Activated effector memory CD4-positive, alpha-beta T cell treated with Interleukin-2 at 50 U/mL for 16 hours (primary cell): ENCODE measurements at places on chromosomes 5 and 9.

DNA sequence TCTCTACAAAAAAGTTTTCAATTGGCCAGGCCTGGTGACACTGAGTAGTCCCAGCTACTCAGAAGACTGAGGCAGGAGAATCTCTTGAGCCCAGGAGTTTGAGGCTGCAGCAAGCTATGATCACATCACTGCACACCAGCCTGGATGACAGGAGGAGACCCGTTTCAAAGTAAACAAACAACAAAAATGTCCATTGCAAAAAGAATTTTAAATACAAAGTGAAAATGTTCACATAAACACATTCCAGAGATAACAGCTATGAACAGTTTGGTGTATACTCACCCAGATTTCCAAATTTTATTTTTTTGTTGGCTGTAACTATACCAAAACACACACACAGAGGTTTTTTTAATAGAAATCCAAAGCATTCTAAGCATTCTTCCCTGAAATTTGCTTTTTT is 39.8 kb downstream of the ADRA1B start:
- no peak for DNase-seq

DNA sequence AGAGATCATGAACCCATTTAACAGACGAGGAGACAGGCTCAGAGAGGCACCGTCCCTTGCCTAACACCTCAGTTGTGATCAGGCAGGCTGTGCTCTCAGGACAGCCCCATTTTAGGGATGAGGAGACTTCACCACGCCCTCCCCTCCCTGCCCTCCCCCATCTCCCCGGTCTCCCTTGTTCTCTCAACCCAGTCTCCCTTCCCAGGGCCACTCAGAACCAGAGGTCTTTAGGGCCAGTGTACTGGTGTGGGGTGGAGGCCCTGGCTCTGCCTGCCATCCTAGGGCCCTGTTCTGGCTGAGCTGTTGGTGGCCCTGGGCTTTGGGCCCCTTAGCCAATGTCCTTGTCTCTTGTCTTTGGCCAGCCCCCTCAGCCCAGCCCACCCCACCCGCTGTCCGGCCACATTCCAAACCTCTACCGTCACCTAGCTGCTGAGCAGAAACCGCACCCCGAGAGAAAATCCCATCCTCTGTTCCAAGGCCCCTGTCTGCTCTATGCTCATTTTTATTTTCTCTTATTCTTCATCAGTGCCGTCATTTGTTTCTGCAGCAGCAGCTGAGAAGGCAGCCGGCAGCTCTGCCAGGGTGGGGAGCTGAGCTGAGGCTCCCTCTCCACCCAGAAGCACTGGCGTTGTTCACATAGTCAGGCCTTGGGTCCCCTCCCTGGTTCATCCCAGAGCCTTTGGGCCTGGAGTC is 33.9 kb downstream of the OLFML2A start:
- no peak for DNase-seq

DNA sequence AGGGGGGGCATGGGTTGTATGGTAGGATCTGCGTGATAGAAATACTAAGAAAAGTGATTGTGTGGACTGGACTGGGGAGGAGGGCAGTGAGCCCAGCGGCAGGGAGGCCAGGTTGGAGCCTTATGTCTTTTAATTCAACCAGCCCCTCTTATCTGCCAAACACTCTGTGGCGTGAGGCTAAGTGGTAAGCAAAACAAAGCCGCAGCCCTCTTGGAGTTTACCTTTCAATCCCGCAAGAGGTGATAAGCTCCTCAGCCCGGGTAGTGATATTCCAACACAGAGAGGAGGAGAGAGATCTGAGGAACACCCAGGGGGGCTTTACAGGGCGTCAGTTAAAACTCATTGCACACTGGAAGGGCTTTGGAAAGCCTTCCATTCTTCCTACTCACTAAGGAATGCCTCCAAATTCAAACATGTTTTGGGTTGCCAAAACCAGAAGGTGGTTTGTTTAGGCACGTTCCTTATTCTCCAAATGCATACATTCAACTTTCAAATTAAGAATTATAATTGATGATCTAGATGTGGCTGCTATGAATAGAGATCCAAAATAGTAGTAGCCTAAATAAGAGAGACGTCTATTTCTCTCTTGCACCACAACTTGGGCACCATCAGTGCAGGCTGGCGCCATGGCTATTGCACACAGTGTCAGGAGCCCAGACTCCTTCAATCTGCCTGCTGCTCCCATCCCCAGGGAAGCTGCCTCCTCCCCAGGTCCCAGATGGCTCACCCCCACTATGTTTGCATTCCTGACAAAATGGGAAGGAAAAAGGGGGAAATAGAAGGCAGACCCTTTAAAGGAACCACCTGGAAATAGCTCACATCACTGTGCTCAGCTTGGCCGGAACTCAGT is 75.1 kb upstream of the FSTL4 start:
- DNase-seq: no peak

DNA sequence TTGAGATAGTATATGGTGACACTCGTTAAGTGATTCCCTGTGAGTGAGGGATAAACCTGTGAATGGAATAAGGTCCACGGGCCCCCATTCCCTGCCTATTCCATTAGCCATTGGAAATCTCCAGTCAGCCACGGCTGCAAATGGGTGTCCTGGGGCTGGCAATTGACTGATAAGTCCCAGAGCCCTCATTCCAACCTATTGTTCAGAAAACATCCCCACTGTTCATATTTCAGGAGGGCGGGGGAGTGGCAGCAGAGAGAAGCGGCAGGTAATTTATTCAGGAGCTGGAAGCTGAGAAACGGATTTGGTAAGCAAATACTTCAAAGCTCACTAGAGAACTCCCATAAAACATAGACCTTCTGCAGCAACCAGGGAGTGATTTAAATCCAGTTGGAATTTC is 42.0 kb downstream of the TMEM174 start:
- no peak for DNase-seq

- DNase-seq: no peak
These were observed 14.6 kb upstream of the F2R start for GRCh38 chr5:76701298-76701697.

DNA sequence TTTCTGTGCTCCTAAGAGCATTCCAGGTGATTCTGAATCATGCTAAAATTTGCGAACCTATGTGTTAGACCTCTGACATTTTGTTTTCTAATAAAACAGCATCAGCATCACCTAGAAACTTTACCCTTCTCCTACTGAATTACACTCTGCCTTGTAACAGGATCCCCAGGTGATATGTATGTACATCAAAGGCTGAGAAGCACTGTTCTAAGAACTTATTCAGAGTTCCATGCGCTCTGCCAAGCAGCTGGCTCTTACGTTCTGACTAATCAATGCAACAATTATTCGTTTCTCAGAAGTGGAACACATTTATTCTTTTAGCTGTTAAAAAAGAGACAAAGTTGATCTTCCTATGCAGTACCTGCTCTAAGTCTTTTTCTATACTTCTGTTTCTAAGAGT is 228.6 kb downstream of the SLF1 start:
- no peak for DNase-seq

DNA sequence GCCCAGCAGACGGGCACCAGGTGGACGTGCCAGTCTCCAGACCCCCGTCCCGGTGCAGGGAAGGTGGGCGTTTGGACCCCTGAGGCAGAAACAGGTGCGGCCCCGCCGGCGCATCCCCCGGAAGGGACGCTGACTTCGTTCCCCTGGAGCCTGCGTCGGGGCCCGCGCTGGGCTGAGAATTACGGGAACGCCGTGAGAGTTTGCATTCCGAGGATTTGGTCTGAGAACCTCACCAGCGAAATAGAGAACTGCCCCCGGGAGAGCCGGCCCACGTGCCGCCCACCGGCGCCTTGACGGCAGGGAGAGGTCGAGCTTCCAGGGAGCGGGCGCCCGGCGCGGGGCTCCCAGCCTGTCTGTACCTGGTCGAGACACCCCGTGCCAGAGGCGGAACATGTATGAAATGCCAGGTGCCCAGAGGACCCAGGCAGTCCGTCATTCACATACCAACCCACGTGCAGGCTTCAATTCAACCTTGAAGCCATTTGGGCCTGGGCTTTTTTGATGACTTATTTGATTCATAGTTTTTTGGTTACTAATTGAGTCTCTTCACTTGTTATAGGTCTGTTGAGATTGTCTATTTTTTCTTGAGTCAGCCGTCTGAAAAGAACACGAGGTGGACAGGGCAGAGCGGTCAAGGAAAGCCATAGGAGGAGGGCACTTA is 877 bp upstream of the CAMSAP1 start:
- no peak for DNase-seq

DNA sequence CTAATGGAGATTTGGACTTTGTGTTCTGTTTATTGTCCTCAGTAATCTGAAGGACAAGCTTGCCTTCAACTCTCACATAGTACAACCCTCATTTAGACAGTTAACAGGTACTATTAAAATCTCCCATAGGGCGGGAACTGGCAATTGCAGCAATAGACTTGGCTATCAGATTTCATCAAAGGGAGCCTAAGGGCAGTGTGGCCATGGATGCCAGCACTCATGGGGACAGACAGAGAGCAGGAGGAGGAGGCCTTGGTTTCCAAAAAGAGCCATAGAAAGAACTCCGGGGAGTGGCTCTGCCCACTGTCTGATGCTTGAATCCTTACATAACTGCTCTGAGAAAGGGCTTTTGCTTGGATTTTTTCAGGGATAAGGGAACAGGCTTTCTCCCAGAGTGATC is 6.8 kb downstream of the SLC36A1 start:
- DNase-seq: no peak

DNA sequence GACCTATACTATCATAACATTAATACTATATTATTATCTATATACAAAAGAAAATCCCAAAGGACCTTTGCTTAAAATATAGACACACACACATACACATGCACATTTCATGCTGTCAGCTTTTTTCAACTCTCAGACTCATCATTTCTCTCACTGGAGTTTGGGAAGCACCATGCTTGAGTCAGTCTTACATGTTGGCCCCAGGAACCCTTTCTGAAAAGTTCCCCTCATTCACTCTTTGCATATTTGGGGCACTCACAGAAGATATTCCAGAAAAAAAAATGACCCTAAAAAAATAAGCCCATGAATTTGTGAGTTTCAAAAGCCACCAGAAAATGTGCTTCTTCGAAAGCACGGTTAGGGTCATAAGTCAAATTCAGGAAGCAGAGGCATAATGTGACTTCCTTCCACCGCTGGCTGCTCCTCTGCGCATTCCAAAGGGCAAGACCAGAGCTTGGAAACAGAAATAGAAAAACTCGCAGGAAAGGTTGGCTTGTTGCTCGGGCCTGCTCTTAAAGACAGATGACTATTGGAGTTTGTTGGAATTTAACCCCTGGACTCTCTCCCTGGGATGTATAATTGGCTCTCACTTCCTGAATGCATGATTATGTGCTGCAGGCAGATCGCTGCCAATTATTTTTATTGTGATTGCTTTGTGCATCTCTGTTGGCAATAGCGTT is 129.7 kb upstream of the IQGAP2 start:
- DNase-seq: no peak

DNA sequence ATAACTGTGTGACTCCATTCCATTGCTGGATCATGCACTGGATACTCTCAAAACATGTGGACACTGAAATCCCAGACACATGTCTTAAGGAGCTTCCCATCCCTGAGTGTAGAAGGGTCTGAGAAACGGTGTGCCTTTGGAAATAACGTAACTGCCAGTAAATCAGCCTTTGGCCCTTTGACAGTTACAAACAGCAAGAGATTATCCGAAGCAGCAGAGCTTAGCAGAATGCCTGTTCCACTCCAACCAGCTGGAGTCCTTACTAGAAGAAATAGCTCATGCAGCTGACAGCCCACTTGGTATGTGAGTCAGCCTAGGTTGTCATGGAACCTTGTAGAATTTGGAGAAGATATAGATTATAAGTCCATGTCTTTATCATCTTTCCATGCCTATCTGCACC is 7.0 kb downstream of the TMEM252 start:
- no peak for DNase-seq

DNA sequence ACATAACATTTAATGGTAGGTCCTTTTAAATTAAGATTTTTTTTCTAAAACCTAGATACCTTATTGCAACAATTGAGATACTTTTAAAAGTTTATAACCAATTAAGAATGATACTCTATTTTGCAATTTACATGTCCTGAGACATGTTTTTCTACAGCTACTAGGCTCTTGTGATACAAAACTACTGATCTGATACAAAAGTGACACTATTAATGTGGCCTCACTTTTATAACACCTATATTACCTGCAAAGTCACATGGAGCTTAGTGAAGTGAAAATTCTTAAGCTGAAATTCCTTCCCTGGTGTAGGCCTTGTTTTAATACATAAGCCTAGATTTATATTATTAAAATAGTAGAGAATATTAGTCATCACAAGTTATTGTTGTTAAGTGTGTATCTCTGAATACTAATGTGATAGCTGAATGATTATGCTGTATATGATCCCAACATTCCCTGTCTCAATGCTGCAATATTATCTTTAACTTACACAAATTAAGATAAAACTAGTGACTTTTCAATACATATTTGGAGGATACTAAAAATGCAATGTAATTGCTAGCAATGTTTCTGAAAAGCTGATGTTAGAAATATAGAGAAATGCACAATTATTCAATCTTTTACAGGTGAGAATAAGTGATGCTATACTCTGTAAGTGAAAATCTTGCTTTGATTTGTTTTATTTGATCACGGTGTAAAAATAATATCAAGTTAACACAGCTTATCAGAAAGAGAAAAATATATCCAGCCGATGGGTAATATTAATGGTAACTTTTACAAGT is 2.6 kb downstream of the NFIB start:
- DNase-seq: no peak
